ENCODE measurements at places on chromosomes 3 and 15.
A peak's percentile ranks its signal among the peaks of the same experiment; 100 is the strongest.

DNA sequence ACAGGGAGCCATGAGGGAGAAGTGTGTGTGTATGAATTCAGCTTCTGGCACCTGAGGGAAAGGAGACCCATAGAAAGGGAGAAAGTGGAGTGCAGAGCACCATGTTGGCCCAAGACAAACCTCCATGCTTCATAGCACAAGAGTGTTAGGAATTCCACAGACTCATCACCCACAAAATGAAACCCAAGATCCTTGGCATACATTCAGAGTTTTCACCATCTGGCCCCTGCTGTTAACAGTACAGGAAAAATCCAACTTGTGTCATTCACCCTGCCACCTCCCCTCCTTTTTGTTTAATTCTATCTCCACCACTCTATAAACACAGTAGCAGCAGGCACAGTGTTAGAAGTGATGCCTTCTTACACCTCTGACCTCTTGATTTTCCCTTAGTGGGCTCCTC lies 60.0 kb upstream of the MNS1 start:
- DNase-seq = no peak

GRCh38 chr15:83843471-83843871 lies 189.5 kb downstream of the ADAMTSL3 start:
- DNase-seq = no peak

DNA sequence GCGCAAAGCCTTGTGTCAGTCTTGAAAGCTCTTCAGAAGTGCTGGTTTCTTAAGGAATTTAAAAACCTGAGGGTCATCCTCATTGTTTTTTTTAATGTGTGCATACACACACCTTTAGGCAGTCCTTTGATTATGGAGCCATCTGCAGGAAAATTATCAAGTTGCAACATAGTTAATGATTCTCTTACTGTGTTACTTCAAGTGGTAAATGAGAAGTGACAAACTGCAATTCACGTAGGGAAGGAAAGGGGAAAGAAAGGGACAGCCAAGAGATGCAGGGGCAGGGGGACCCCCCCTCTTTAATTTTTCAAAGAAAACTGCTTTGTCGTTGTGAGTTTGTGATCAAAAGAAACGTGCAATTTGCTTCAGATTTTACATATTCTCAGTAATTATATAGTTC lies 162.4 kb upstream of the CGNL1 start:
- DNase-seq = no peak

- DNase-seq = no peak
These were observed 52.4 kb downstream of the TRPM1 start for GRCh38 chr15:31049111-31049510.

GRCh38 chr3:62830727-62831322 lies 44.4 kb downstream of the CADPS start:
- no peak for DNase-seq

- DNase-seq = peak; percentile 78
These were observed 437 bp downstream of the KLF13 start for GRCh38 chr15:31326875-31327668.

DNA sequence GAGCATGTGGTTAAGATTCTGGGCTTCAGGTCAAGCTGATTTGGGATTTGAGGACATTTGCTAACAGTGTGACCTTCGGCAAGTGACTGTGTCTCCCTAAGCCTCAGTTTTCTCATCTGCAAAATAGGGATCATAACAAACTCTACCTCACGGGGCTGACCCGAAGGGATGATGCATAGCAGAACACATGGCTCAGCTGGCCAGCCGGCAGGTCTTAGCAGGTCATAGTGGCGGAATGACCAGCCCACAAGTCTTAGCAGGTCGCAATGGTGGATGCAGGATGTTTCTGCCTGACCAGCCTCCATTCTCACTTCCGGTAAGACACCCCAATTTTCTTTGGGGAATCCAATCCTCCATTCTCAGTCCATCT lies 63.3 kb downstream of the IQSEC1 start:
- DNase-seq = no peak

GRCh38 chr3:184559336-184559735 lies 2.2 kb upstream of the EPHB3 start:
- DNase-seq = no peak

- no peak for DNase-seq
These were observed 103.9 kb downstream of the LRIG1 start for GRCh38 chr3:66396888-66397287.

GRCh38 chr3:61650719-61651410 lies 89.5 kb downstream of the PTPRG start:
- no peak for DNase-seq

GRCh38 chr3:140441006-140441405 lies 236.9 kb upstream of the TRIM42 start:
- no peak for DNase-seq

DNA sequence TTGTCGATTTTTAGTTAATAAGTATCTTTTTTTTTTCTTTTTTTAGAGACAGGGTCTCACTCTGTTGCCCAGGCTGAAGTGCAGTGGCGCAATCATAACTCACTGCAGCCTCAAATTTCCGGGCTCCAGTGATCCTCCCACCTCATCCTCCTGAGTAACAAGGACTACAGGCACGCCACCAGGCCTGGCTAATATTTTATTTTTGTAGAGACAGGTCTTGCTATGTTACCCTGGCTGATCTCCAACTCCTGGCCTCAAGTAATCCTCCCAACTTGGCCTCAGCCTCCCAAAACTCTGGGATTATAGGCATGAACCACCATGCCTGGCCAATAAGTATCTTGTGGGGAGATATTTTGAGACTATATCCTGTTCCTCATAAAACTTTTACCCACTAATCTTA lies 29.4 kb upstream of the ARID3B start:
- no peak for DNase-seq

- no peak for DNase-seq
These were observed 90.2 kb downstream of the ANP32A start for GRCh38 chr15:68730471-68730919.

- DNase-seq = no peak
These were observed 567.2 kb upstream of the TBL1XR1 start for GRCh38 chr3:177764377-177764912.

DNA sequence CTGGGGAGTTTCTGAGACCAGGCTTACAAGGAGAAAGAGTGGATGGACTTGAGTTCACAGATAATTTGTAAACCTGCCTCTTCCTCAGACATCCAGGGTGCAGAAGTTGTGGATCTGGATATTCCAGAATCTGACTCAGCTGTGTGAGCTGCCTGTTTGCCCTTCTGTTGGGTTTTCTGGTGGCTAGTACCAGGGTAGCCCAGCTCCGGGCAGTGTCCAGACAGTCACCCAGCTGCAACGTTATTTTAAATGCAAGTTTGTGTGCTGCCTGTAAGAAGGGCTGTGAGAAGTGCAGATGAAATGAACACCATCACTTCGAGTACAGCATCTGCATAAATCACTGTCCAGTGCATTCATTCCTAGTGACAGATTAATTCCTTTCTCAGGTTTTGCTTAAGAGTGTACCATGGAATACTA lies 1053.0 kb downstream of the TUSC7 start:
- no peak for DNase-seq

GRCh38 chr3:37154668-37155314 lies 19.6 kb downstream of the LRRFIP2 start:
- DNase-seq = no peak

- DNase-seq = no peak
These were observed 27.5 kb upstream of the MAPKBP1 start for GRCh38 chr15:41746802-41747201.

DNA sequence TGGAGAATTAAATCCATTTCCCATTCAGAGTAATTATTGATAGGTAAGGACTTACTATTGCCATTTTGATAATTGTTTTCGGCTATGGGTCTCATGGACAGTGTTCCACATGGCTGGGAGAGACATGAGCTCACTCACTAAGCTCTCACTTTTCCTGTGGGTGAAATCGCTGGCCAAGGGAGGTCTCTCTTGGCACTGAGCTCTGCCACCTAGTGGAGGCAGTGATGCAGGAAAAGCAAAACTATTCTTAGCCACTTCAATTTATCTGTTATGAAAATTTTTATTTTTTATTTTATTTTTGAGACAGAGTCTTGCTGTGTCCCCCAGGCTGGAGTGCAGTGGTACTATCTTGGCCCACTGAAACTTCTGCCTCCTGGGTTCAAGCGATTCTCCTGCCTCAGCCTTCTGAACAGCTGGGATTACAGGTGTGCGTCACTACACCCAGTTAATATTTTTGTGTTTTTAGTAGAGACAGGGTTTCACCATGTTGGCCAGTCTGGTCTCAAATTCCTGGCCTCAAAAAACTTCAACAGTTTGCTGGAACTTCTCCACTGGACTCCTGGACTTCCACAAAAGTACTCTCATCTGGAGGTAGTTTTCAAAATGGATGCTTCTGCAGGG lies 4.7 kb upstream of the RNF13 start:
- no peak for DNase-seq

All from activated CD4-positive, CD25-positive, alpha-beta regulatory T cell (primary cell).